ENCODE measurements at places on chromosomes 11 and 22.

DNA sequence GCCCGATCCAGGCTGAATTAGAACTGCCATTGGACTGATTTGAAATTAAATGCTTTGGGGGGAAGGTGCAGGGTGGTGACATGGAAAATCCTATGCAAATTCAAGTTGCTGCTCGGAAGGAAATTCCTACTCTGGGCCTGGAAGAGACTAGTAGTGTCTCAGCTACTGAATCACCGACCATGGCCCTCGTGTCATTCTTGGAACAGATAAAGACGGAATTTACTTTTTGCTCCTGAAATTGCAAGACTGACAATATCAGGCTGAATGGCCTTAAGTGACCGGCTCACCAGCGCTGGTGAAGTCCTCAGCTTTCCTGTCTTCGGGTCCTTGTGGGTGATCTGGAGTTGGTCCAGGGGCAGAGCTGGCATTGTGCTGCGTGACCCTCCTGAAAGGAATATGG is 6.1 kb downstream of the ASCC2 start:
- no peak for DNase-seq

GRCh38 chr11:14454861-14455632 is 44.6 kb downstream of the COPB1 start:
- DNase-seq = no peak

GRCh38 chr22:29700900-29701154 is 19.0 kb upstream of the CABP7 start:
- no peak for DNase-seq

DNA sequence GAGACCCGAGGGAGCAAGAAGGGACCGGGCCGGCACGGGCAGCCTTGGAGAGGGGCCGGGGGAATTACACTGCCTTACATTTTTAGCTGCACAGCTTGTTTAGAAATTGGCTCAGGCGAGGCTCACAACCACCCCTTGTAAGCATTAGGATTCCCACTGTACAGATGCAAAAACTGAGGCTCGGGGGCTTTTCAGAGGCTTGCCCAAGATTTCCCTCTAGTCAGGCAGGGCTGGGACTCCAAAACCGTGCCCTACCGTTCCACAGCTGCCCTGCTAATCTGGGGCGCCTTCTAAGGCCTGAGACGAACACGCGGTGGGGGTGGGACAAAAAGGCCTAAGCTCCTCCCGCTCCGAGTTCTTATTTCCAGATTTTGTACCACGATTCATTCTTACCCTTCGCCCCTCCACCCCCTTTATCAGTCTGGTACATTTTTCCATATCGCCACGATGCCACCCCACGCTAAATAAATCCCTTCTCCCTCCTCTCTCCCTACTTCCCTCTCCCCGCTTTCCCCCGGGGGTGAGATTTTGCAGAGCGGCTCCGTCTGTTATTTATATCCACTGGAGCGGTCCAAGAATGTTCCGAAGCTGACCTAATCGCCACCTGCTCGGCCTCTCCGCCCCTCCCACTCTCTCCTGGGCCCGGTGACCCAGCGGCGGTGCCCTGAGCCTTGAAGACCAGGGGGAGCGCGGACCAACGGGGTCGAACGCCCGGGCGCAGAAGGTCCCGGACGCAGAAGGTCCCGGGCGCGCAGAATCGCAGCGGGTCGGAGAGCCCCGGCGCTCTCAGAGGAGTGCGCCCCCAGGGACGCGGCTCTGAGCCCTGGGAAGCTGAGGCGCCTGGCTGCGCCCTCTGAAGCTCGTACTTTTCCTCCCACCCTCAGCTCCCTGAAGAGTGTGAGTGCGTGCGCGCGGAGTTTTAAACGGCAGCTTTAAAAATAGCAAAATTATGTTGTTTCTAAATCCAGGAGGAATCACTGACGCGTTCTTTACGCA is 764 bp upstream of the PACSIN3 start:
- peak; percentile 51 for DNase-seq

GRCh38 chr11:20388096-20389055 is 860 bp downstream of the PRMT3 start:
- DNase-seq = peak; percentile 17

DNA sequence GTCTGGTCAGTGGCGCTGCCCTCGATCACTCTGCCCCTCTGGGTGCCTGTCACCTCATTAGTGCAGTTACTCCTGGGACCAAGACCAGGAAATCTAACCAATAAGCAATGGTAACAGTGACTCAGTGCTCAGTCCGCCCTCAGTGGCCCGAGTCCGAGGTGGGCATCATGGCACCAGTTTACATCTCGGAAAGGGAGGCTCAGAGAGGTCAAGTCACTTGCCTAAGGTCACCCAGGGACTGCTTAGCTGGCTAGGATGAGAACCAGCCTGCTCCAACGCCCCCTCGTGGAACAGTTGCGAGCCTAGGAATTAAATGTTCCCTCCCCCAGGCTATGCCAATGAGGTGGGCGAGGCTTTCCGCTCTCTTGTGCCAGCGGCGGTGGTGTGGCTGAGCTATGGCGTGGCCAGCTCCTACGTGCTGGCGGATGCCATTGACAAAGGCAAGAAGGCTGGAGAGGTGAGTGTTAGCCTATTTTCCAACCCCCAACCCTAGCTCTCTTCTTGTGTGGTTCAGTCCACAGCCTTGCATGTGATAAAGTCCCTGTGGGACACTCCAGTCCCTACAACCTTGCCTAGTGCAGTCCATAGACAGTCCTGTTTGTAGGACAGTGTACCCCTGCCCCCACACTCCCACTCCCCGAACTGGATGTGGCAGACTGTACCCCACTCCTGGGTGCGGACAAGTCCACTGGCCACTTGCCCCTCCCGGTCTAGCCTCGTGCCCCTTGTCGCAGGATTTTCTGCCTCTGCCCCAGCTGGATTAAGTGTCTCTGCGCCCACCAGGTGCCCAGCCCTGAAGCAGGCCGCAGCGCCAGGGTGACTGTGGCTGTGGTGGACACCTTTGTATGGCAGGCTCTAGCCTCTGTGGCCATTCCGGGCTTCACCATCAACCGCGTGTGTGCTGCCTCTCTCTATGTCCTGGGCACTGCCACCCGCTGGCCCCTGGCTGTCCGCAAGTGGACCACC is 1.1 kb downstream of the MTFP1 start:
- peak; percentile 80 for DNase-seq
